Heart left ventricle (tissue), 16 donors: ENCODE measurements at places on chromosomes 12 and 14. TPM values are rescaled to one million over a fixed set of nuclear protein-coding genes. Genes with fewer than 3 reads are reported as not detected.

GRCh38 chr12:106109168-106109910 is 29.4 kb downstream of the NUAK1 start:
- DNase-seq: no peak

DNA sequence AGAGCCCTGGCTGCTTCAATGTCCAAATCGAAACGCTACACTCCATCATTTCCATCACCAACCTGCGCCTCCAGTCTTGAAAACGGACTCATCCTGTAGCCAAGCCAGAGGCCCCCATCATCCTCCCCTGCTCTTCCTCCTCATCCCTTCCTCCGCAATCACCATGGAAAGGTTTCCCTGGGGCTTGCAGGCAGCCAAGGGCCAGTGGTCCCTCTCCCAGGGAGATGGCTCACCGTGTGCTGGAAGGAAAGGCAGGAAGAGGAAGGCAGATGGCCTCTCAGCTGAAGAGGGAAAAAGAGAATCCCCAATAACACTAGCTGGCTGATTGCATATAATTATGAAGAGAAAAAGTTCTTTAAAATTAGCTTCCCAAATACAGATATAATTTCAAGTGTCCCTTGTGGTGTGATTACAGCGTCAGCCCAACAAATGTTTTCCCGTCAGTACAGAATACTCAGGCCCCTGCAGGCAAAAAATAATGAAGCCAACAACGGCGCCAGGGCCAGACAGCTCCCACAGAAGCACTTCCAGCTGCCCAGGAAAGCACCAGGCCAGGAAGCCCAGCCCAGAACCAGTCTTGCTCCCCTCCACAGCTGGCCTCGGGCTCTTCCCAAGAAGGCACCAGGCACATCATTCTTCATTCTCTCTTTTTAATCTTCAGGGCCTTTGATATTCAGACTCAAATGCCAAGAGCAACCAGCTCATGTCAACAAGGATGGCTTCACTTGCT is 24.7 kb downstream of the ITPK1 start:
- no peak for DNase-seq

GRCh38 chr12:6178981-6179761 is 21.0 kb upstream of the CD9 start:
- no peak for DNase-seq

DNA sequence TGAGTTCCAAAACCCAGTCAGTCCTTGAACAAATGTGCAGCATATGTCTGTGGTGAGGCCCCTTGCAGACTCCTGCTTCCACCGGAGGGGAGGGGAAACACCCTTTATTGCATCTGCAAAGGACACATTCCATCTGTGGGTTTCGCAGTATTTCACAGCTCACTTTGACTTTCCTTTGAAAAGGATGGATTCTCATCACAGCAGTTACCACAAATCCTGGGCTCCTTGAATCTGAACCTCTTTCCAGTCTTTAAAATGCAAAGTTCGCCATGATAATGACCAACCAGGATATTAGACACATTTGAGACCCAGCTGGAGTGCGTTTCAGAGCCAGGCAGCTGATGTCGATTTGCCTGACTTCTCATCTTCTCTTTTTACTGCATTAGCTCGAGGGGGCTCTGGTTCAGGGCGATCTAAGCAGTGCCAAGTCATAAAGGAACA is 242.4 kb downstream of the SLC15A4 start:
- no peak for DNase-seq

DNA sequence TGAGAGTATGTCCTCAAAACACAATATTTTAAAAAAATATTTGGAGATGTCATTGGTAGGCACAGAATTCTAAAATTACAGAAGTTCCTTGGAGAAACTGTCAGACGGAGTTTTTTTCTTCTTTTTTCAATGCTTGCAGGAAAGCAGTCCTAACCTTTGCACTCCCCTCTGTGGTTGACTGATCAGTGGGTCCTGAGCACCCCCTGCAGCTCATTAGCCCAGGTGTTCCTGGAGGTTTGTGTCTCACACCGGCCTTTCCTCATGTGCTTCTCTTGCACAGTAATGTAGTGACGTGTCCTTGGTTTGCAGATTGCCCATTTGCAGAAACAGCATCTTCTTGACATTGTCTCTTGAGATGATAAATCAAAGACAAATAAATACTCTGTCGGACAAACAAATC is 513.0 kb downstream of the TMEM121 start:
- no peak for DNase-seq

- no peak for DNase-seq
Measured at GRCh38 chr12:132530851-132531250, 40.9 kb downstream of the FBRSL1 start.

DNA sequence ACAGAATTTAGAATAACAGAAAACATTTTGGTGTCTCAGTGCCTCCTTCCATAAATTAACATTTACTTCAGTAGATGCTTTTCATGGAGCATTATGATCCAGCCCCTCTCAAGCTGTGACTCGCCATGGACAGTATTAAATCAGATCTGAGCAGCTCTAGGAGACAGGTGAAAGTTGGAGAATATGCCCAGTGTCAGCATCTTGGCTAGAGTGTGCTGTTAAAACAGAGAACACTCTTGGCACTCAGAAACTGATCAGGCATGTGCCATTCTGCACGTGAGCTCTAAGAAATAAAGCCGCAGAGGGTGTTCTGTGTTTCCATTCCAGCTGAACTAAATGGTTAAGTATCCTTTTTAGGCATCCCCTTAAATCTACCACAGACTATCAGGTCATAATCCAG is 68.0 kb downstream of the DIP2B start:
- DNase-seq: no peak

GRCh38 chr12:38110026-38110699 is 206.4 kb upstream of the ALG10B start:
- no peak for DNase-seq

DNA sequence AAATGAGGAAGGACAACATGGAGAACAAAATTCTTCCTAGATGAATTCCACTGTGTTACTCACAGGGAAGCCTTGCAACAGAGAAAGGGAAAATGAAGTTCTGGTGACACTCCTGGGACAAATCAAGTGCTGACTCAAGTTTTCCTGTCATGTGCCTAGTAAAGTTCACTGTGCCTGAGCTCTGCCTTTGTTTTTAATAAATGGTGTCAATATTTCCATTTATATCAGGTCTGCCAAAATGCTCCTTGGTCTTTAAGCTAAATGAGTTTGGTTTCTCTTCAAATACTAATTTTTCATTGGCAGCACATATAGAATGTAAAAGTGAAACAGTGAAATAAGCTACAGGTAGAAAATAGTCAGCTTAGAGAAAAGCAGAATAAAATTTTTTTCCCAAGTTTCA is 33.0 kb downstream of the HIGD1C start:
- no peak for DNase-seq

DNA sequence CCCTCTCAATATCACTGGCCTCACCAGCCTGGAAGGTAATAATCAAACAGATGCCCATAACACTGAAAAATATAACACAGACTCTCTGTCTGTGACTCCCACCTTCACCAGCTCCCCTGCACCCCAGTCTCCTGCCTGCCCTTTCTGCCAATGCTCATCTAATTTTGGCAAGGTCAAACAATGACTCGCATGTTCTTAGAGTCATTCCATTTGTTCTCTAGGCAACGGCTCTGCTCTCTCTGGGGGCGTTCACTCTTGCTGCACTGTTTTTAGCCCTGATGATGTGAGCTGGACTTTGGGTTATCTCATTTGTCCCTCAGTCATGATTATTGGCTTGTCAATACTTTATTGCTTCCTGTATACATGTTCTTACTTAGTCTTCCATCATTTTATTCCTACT is 691.8 kb downstream of the FLRT2 start:
- no peak for DNase-seq

The OTUB2 gene
- 0.25 TPM for total RNA-seq

The KIF26A gene
- total RNA-seq: 7.2 TPM

GRCh38 chr12:96386794-96387193 is 13.4 kb downstream of the CDK17 start:
- DNase-seq: no peak

The BLOC1S1 gene
- 98.3 TPM for total RNA-seq

The WNT1 gene
- total RNA-seq: not detected

The BATF gene
- 1.3 TPM for total RNA-seq

DNA sequence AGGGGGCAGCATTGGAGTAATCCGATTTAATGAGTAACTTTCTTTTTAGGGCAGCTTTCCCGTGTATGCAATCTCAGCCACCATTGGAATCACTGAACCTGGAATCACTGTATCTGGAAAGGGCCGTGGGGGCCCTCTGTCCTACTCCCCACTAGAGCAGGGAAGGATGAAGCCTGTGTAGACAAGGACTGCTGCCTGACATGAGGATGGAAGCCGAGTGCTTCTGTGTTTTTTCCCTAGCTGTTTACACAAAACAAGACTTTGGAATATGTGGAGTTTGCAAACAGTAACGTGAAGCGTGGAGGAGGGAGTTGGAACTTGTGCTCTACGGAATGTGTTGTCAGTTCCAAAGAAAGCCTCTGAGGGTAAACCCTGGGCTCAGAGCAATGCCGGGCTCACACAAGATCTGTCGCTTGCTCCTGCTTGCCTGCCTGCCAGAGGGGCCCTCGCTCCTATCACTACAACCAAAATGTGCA is 32.4 kb upstream of the HDAC7 start:
- DNase-seq: no peak

GRCh38 chr12:8886502-8887284 is 27.6 kb upstream of the PHC1 start:
- DNase-seq: no peak

GRCh38 chr12:12622418-12622817 is 10.7 kb downstream of the CREBL2 start:
- no peak for DNase-seq

DNA sequence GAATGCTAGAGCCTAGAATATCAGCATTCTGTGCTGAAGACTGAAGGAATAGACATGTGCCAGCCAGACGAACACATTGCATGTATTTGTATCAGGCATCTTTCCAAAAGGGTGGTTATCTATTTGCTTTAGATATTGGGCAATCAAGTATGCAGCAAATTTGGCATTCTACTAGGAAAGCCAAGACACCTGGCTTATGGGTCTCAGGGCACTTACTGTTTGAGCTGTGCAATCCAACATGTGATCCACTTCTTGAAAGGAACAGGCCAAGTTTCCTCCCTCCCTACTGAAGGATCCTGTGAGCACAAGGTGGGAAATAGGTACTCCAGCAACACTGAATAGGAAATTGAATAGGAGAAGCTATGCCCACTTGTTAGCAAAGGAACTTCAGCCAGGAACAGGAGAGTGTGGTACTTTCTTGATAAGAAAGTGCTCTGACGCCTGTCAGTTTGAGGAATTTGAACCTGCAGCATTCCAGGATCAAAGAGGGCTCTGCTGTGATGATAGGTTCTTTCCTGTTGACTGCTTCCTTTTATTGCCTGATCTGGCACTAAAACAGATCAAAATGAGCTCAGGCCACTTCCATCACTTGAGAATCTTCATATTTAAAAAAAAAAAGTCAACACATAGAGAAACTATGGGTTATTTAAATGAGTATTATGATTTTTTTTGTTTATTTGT is 20.6 kb downstream of the OR6S1 start:
- DNase-seq: no peak

GRCh38 chr12:43347026-43347425 is 205.0 kb downstream of the ADAMTS20 start:
- DNase-seq: no peak

The VRTN gene
- not detected for total RNA-seq

The ALDH2 gene
- 287 TPM for total RNA-seq
